Hematopoietic multipotent progenitor cell treated with erythropoietin and hydrocortisone succinate and interleukin-3 and kit ligand, for 15 days (in vitro differentiated cells): ENCODE measurements at places on chromosomes 4 and X.

DNA sequence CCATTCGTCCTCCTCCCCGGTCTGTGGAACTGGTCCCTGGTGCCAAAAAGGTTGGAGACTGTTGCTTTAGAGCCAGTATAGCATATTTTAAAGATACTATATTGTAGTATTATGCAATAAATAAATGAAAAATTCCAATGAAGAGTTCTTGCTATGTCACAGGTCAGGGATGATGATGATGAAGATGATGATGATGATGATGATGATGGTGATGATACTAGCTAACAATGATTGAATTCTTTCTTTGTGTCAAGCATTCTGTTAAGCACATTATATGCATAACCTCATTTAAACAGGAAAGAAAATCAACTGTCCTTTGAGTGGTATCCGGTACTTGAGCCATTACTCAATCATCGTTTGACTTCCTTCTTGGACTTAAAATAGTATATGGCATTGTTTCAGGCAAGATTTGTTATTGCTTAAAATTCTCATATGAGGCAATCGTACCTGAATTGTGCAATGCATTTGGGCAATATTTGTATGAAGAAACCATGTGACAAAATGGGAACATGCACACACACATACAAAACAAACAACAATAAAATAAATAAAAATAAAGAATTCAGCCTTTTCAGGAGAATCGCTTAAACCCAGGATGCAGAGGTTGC lies 22.8 kb upstream of the TLR2 start:
- no peak for DNase-seq

DNA sequence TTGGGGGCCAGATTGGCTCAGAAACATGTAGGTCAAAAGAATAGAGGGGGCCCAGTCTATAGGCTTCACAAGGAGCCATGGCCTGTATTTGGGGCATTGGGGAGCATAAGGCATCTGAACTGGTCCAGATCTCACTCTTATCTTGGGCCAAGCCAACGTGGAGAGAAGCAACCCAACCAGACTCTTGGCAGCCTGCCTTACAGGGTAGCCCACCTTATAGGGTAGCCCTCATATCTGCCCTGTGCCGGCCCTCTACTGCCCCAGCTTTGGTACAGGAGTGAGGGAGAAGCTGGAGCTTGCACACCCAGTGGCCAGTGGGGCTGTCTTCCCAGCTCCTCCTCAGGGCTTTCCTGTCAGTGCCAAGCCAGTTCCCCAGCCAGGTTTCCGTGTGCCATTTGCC lies 142.2 kb downstream of the AMMECR1 start:
- peak; percentile 50 for DNase-seq

DNA sequence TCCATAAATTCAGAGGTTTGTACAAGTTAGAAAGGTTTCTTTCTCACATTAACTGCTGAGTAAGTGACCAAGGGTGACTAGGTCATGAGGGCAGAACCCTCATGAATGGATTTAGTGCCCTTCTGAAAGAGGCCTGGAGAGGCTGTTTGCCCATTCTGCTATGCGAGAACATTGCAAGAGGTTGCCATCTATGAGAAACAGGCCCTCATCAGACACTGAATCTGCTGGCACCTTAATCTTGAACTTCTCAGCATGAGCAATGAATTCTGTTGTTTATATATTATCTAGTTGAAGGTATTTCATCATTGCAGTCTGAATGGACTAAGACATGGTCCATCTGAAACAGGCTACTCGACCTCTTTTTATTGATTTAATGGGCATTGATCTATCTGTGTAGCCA lies 96.2 kb upstream of the GPRIN3 start:
- DNase-seq: no peak

DNA sequence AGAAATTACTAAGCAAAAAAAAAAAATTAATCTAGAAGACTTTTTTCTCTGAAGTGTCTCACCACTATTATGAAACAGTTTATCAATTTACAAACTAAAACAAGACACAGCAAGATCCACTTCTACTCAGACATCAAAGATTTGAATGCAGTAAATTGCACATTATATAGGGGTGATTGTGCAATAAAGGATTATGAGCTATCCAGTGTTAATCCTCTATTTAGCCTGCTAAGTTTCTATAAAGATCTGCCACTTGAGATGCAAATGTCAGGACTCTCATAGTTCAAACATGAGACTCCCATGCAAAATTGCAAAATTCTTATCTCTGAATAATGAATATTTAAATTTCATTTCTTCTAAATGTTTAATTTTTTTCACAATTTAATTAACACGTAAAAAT lies 2.2 kb downstream of the TECRL start:
- no peak for DNase-seq
